Femur (tissue), 1 donor: ENCODE measurements at places on chromosomes 12 and 14.

- DNase-seq: no peak
Measured at GRCh38 chr12:25377469-25378177, 126.9 kb upstream of the KRAS start.

- no peak for DNase-seq
Measured at GRCh38 chr12:78881685-78882084, 17.1 kb downstream of the SYT1 start.

- DNase-seq: no peak
Measured at GRCh38 chr14:102171173-102172020, 31.7 kb downstream of the WDR20 start.

DNA sequence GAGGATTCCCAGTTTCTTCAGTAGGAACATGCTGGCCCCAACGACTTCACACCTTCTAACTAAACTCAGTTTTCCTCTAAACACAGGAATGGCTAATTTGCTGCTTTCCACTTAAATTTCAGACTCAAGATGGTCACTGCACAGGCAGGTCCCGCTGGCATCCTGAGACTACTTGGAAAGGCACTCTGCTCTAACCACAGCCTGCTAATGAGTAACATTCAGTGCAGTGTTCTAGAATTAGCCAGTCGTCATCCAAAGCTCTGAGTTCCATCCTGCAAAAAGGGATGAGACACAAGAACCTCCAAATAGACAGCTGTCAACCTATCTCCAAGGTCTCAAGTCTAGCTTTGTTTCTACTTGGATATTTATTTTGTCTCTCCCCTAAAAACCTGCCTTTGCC lies 6.0 kb downstream of the CCDC92 start:
- no peak for DNase-seq

DNA sequence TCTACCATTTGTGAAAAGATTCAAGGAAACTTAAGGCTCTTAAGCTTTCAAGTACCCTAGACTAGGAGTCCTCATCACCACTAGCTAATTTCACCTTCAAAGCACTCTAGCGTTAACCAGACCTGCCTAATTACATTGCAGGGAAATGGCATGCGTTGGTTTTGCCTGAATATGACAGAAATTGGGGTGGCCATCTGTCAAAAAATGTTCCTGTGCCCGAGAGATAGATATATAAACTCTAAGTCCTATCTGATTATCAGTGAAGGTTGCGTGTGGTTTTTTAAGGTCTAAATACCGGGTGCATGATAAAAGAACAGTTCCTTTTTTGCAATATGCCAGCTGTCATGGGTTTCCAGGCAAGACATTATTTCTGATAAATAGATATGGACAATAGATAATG lies 48.3 kb downstream of the SPRING1 start:
- DNase-seq: no peak

DNA sequence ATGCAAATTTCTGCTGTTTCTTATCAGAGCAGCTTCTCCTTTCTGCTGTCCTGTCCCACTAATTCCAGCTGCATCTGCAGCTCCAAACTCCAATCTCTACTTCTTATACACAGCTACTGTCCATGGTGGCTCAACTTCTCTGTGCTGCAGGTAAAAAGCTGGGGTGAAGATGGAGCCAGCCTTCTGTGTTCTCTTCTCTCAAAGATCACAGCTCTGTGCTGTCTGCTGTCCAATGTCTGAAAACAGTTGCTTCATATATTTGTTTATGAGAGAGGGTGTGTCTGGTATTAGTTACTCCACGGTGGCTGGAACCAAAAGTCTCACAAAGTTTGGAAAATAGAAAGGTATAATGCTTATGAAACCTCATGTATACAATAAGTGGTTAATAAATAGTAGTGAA lies 445.8 kb upstream of the TBX3 start:
- DNase-seq: no peak

- DNase-seq: no peak
Measured at GRCh38 chr12:111642681-111643426, 42.9 kb downstream of the BRAP start.

GRCh38 chr12:108381787-108382436 lies 42.8 kb upstream of the CMKLR1 start:
- DNase-seq: peak; percentile 46

GRCh38 chr12:65643595-65644386 lies 180.5 kb upstream of the HMGA2 start:
- DNase-seq: no peak

GRCh38 chr14:68741477-68741791 lies 51.4 kb downstream of the ZFP36L1 start:
- DNase-seq: no peak
